ENCODE measurements at places on chromosomes 16 and 17.

DNA sequence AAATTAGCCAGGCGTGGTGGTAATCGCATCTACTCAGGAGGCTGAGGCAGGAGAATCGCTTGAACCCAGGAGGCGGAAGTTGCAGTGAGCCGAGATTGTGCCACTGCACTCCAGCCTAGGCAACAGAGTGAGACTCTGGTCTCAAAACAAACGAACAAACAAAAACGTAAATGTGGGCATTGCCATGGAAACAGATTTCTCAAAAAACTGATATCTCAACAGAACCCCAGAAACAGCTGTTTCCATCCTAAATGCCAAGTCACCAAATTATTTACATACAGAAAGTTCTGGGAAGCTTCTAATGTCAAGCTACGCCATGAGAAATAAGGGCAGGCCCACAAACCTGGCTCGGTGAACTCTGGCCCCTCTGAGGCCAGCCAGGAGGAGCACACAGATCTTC lies 16.0 kb upstream of the ZNF689 start:
- no peak for DNase-seq

- peak; percentile 73 for DNase-seq
These were observed 147.3 kb downstream of the SNX11 start for GRCh38 chr17:48254896-48255295.

DNA sequence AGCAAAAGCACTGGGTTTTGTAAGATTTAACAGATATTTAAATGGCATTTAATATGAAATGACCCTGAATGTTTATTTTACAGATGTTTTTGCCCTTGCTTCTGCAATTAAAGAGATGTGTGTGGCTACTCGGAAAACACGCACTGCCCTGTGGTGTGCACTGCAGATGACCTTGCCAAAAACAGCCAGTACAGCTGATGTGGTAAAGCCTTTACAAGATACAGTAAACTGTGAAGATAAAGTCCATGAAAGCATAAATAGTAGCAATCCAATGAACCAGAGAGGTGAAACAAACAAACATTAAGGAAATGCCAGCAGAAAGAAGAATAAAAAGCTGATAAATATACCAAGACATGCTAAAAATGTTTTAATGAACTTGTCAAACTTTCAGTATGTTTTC lies 15.7 kb downstream of the CCDC43 start:
- no peak for DNase-seq

GRCh38 chr17:17763734-17764133 lies 73.1 kb downstream of the SREBF1 start:
- no peak for DNase-seq

DNA sequence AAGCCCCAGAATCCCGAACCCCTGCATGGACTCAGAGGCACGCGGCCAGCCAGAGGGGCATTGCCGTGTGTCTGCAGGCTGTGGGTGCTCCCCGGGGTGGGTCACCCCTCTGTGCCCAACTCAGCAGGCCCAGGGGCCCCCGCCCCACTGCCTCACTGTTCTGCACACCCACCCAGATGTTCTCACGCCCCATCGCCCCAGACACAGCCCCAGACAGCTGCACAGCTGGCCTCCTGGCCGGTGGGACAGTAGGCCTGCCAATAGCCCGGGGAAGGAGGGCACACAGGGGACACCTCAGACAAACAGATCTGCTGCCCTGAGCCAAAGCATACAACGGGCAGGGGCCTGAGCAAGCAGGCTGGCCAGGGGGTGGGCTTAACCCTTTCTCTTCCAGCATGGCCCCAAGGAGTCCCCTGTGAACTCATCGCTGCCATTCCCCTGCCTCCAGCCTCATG lies 27.6 kb upstream of the NXPH3 start:
- no peak for DNase-seq

DNA sequence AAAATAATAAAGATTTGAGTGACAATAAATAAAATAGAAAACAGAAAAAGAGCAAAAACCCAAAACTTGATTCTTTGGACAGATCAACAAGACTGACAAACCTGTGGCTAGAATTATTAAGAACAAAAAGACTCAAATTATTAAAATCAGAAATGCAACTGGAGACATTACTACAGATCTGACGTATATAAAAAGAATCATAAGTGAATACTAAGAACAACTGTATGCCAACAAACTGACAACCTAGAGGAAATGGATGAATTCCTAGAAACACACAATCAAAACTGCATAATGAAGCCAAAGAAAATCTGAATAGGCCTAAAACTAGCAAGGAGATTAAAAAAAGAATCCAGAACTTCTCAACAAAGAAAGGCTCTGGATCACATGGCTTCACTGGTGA lies 47.4 kb downstream of the NETO2 start:
- DNase-seq, result no peak

GRCh38 chr16:86960266-86960665 lies 356.9 kb downstream of the C16orf95 start:
- DNase-seq, result no peak

GRCh38 chr17:72906306-72906705 lies 186.2 kb downstream of the SLC39A11 start:
- DNase-seq, result no peak

GRCh38 chr17:80925688-80926335 lies 65.8 kb upstream of the CHMP6 start:
- DNase-seq, result no peak

GRCh38 chr16:72105978-72106377 lies 12.3 kb downstream of the DHX38 start:
- DNase-seq, result no peak

GRCh38 chr16:12043953-12044352 lies 67.4 kb downstream of the SNX29 start:
- no peak for DNase-seq
